ENCODE measurements at places on chromosomes 7 and 10.

DNA sequence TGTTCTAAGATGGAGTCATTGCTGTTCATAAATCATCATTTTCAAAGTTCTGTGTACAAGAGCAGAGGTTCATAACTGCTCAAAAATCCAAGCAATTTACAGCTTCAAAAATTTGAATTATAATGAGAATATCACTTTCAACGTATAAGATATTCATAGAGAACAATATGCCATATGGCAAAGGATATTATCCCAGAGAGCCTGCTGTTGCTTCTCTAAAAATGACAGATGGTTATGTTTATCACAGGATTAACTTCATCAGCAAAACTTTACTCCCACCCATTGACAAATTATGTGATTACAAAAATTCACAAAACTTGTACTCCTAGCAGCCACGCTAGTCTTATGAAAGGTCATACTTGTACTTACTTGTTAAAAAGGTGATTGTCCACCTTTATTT is 105.1 kb downstream of the PIP4K2A start:
- no peak for DNase-seq

- no peak for DNase-seq
Observed at GRCh38 chr10:29465384-29465783, 169.4 kb downstream of the SVIL start.

DNA sequence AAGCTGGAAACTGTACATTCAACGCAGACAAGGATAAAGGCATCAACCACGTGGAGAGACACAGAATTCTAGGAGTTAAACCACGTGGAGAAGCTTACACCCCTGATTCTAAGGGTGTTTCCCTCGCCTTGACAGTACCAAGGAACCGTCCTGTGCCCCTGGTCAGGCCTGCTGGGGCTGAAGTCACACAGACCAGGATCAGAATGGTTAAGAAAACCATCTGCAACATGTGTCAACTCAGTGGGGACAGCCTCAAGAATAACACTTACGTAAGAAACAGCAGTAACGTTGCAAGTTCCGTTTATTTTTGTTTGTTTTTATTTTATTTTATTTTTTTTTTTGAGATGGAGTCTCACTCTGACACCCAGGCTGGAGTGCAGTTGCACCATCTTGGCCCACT is 55.6 kb downstream of the CHST15 start:
- no peak for DNase-seq

DNA sequence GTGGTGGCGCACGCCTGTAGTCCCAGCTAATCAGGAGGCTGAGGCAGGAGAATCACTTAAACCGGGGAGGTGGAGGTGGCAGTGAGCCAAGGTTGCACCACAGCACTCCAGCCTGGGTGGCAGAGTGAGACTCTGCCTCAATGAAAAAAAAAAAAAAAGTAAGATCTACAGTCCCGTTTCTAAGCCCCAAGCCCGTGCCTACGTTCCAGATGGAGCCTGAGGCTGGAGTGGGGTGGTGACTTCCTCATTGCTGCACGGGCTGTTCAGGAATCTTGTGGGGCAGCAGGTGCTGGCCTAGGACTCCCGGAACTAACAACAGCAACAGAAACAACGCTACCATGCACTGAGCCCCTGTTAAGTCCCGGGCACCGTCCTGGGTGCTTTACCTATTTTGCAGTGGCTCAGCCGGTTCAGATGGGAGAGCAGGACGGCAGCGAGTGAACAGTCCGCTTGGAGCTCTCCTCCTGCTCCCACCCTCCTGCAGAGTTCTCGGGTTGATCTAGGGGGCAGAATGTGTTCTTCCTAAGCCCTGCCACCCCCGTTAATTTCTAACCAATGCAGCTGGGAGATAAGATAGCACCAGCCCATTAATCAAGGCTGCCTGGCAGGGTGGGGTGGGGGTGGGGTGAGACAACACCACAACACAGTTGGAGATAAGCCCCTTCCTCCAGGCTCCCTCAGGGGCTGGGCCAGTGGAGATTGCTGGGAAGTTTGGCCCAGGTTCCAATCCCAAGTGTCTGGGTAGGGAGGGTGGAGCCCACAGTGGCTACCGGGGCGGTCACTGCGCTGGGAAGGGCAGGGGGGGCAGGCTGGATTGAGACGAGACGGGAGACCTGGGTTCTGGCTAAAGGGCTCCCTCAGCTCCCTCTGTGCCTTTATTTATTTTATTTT is 17.0 kb upstream of the SFRP5 start:
- DNase-seq, result no peak

DNA sequence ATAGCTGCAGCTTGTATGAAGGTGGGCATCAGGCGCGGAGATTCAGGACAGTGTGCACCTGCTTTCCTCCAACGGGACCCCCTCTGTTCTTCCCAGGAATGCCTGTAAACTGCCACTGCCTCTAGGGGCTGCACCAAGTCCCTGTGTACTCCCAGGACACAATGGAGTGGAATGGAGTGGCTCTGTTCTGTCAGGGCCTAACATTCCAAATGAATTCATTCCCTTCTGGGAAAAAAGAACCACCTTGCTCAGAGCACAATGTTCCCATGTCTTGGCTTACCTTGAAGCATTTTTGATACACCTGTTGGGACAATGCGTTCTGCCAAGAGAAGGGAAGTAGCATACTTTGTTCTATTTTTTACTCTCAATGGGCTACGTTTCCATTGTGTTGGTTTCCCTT is 339.4 kb downstream of the FRMD4A start:
- DNase-seq, result no peak

- DNase-seq, result peak; percentile 73
Observed at GRCh38 chr10:15859906-15860691, at the start of gene MINDY3. MINDY3 (minus strand) TSS chr10:15860507; CDS start chr10:15860299, 208 bp downstream.

GRCh38 chr10:35226507-35226906 is 99.9 kb downstream of the CREM start:
- DNase-seq, result no peak

DNA sequence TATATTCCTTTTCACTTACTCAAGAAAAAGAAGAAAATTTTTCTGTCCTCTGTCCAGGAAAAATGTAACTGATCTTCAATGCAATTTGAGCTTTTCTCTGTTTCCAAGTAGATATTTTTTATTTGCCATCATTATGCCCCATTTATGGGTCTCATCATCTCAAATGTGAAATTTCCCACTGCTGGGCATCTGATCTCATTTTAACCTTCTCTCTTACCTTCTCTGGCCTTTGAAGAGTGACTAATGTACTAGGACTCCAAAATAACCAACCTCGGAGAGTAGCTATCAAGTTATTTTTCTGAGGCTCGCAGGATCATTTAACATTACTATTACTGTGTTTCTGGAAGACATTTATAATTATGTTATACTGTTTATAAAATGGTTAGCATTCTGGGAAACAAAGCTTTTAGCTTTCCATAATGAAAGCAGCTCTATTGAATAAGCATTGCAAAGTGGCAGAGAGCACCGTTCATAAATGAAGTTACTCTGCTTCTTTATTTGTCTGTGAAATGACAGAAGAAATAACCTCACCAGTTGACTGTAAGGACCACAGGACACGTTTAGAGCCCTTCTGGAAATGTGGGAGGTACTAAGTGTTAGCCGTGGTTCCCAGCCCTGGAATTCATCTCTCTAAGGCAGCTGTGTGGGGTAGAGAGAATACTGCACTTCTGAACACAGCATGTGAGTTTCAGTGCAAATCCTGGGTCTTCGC is 33.3 kb upstream of the NMT2 start:
- peak; percentile 82 for DNase-seq

GRCh38 chr10:75208181-75208580 is 2.4 kb upstream of the VDAC2 start:
- peak; percentile 74 for DNase-seq

GRCh38 chr7:76108540-76109233 is 60.8 kb downstream of the MDH2 start:
- peak; percentile 23 for DNase-seq

DNA sequence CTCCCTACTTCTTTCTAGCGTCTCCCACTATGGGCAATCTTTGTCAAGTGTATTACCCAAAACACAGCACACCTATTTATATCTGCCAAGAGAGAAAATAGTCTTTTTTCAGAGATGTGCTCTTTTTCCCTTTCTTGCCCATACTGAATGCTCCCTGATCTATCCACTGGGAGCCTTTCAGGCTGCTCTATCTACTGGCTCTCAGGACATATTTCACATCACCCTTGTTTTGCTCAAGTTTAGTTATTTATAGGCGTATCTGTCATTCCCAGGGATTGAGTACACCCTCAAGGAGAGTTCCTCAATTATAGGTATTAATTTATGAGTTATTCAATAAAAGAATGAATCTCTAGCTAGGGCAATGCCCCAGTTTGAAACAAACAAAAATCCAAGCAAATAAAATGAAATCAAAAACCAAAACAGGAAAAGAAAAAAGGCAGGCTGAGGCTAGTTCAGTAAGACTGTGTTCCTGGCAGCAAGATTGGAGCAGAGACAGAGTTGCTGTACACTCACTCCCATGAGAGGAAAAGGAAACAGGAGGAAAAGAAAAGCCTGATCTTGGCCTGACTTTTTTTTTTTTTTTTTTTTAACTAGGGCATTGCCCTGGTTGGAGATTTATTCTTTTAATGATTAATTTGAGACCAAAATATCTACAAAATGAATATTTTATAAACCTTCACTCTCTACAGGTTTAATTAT is 665.9 kb upstream of the PCDH15 start:
- no peak for DNase-seq

DNA sequence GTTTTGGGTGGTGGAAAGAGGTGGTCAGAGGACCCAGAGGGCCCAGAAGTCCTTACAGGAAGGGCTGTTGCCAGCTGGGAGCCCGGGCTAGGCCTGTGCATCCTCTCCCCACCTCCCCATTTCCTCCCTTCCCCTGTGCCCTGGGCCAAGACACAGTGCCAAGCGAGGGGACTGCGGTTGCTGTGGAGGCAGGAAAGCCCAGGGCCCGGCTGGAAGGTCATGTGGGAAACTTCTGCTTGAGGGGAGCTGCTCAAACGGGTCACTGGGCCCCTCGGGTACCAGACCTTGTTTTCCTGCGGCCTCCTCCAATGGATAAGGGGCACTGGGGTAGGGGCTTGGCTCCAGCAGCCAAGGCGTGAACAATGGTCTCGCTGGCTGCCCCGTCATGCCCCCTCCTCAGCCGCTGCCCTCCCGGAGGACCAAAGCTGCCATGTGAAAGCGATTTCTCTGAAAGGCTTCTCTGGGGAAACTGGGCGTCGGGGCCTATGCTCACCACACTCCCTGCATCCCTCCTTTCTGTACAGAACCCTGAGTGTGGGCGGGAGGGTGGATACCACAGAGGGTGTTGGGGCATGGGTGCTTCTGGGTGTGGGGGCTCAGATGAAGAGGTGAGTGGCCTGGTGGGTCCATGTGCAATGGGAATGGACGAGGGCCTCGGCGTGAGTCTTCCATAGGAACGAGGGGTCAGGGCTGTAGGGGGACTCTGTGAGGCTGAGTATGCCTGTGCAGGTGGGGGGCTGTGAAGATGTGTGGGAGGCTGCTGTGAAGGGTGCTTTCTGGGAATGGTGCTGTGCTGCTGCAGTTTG is 135.3 kb downstream of the PTPN20 start:
- DNase-seq, result no peak

DNA sequence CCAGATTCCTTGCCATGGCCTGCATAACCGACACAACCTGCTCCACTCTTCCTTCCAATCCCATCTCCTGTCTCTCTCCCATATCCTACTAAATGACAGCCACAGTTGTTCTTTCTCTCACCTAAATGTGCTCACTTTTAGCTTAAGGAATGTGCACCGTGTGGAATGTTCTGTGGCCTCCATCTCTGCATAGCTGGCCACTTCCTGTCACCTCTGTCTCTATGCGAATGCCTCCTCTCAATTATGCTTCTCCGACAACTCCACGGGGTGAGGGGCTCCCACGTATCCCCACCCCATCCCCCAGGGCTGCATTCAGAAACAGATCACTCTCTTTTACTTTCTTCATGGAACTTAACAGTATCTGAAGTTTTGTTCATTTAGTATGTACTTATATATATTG is 110.7 kb downstream of the RAB18 start:
- peak; percentile 17 for DNase-seq

DNA sequence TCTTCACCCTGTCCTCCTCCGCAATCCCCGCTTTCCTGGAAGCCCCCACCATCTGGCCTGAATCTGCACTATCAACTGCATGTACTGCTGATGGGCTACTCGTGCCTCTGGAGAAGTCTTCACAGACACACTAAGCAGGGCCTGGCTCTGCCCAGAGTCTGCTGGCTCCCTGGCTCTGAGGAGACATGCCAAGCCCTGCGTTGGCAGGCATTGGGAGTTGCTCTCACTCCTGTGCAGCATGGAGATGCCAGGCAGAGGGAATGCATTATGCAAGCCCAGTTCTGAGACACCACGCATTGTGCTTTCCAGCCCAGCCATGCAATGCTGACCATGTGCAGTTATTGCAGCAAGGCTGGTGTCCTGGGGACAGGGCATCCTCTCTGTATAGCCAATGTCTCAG is 314.6 kb downstream of the CXCL12 start:
- DNase-seq, result no peak

DNA sequence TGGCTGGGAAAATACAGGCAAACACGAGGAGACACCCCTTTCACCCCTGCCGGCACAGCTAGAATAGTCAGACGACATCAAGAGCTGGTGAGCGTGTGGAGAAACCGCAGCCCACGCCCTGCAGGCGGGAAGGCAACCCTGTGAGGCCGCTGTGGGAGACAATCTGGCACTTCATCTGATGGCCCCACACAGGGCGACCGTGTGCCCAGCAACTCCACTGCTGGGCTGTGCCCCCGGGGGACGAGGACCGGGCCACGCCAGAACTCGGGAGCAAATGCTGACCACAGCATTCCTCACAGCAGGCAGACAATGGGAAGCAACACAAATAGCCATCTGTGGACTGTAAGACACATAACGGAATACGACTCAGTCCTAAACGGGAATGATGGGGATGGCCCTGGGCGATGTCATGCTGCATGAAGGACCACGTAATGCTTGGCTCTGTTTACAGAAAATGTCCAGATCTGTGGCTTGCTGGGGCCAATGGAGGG is 58.9 kb downstream of the CFAP46 start:
- DNase-seq, result no peak

GRCh38 chr10:132504501-132505272 is 32.9 kb upstream of the INPP5A start:
- DNase-seq, result no peak

GRCh38 chr7:17584822-17585221 is 286.4 kb downstream of the AHR start:
- peak; percentile 86 for DNase-seq

- peak; percentile 99 for DNase-seq
Observed at GRCh38 chr7:101217388-101218235, at the start of the genes PLOD3 and ZNHIT1. PLOD3 (minus strand) TSS chr7:101217581; CDS start chr7:101217274, 307 bp downstream. ZNHIT1 (plus strand) TSS chr7:101218165; CDS start chr7:101218196, 31 bp downstream.

GRCh38 chr7:6423942-6424701 is 23.6 kb downstream of the DAGLB start:
- DNase-seq, result no peak

GRCh38 chr10:8017277-8017676 is 37.2 kb upstream of the GATA3 start:
- DNase-seq, result no peak

GRCh38 chr10:131641231-131641630 is 259.6 kb upstream of the PPP2R2D start:
- no peak for DNase-seq

Measured in M059J (cell line).